ENCODE measurements at places on chromosomes 4 and X. TPM values are rescaled to one million over a fixed set of nuclear protein-coding genes. Genes with fewer than 3 reads are reported as not detected.

CT83 gene
- not detected for total RNA-seq

LRP2BP gene
- 0.78 TPM for total RNA-seq

SMPX gene
- not detected for total RNA-seq

JADE3 gene
- total RNA-seq, result 0.06 TPM

PDCL2 gene
- total RNA-seq, result not detected

Measured in activated naive CD8-positive, alpha-beta T cell treated with anti-CD3 and anti-CD28 coated beads, Interleukin-2, amount 10 ng/mL, durations not matched to agents 7 days and 5 days (primary cell).